AG10803 (cell line): ENCODE measurements at places on chromosomes 13 and 19.

GRCh38 chr13:23695711-23696464 lies 125.7 kb downstream of the TNFRSF19 start:
- no peak for DNase-seq

- DNase-seq, result no peak
These were observed 5.8 kb downstream of the HSPBP1 start for GRCh38 chr19:55273978-55274707.

- DNase-seq, result no peak
These were observed 4.6 kb downstream of the ANKRD10 start for GRCh38 chr13:110910013-110910890.

- peak; percentile 95 for DNase-seq
These were observed 14.2 kb downstream of the CACNA1A start for GRCh38 chr19:13492128-13492527.

- no peak for DNase-seq
These were observed at the start of gene ACP5 for GRCh38 chr19:11577451-11578257. ACP5 (minus strand) TSS chr19:11577645; CDS start chr19:11577317, 328 bp downstream.
